ENCODE measurements at places on chromosomes 11 and 22. TPM values are rescaled to one million over a fixed set of nuclear protein-coding genes. Genes with fewer than 3 reads are reported as not detected.
A peak's percentile ranks its signal among the peaks of the same experiment; 100 is the strongest.

DNA sequence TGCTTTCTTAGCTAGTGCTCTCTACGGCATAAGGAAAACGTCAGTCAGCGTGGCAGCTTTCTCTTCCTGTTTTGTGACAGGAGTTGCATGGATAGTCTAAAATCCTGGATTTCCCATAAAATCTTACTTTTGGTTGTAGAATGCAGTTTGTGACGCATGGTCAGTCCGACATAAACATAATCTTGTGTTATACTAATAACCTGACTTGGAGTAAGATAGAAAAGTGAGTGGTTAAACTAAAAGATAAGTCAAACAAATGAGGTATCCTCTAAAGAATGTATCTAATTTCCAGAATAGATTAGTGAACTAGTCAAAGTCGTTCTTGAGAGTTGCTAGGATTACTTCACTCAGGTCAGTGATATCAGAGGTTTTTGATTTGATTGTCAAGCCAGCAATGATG lies 157.6 kb downstream of the PGR start:
- DNase-seq: no peak

DNA sequence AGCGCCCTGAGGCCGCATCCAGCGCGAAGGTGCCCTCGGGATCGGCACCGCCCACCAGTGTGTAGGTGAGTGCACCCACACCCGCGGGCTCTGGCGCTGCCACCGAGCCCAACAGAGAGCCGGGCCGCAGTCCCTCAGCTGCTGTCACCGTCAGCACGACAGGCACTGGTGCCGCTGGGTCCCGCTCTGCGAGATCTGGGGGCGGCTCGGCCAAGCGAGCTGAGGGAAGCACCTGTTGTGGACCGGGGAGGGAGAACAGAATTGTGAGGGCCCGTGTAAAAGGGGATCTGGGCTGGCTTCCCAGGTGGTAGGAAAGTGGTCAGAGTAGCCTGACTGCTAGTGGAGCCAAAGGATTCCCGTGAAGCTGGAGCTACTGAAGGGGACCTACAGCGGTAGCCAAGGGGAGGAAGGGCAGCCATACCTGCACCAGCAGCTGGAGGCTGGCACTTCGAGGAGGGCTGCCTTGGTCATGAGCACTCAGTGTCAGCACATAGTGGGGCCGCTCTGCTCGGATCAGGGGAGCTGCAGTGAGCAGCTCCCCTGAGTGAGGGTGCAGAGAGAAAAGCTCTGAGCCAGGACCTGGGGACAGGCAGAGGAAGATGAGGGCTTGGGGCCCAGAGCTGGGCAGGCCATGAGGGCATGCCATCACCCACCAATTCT lies 11.5 kb upstream of the TPP1 start:
- no peak for DNase-seq

- no peak for DNase-seq
These were observed 55.0 kb downstream of the AP2A2 start for GRCh38 chr11:980438-981357.

- peak; percentile 91 for DNase-seq
These were observed at the start of gene DMC1 for GRCh38 chr22:38569972-38570778. DMC1 (minus strand) TSS chr22:38570183; CDS start chr22:38568256, 1,927 bp downstream.

- no peak for DNase-seq
These were observed 15.0 kb upstream of the YWHAH start for GRCh38 chr22:31929167-31929930.

Gene RTN4RL2
- 0.03 TPM for total RNA-seq

DNA sequence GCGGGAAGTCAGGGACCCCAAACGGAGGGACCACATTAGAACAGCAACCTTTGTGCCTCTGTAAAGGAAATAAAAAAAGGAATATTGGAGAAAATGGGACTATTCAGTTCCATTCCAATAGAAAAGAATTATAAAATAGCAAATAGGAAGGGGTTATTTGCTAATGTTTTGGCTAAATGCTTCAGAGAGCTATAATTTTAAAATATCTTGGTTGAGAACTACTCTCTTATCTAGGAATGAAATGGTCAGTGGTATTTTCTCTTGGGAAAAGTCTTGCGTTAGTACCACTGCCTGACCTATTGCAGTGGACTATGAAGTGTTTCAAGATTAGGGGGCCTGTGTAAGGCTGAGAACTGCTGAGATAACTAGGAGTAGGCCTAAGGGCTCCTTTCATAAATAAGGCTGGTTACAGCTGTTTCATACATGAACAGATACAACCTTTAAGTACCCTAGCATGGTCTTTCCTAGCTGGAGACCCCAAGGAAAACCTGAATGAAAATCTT lies 6.9 kb upstream of the WEE1 start:
- no peak for DNase-seq

Gene SORL1
- 0.59 TPM for total RNA-seq

GRCh38 chr11:58887452-58887851 lies 42.9 kb upstream of the GLYATL2 start:
- no peak for DNase-seq

DNA sequence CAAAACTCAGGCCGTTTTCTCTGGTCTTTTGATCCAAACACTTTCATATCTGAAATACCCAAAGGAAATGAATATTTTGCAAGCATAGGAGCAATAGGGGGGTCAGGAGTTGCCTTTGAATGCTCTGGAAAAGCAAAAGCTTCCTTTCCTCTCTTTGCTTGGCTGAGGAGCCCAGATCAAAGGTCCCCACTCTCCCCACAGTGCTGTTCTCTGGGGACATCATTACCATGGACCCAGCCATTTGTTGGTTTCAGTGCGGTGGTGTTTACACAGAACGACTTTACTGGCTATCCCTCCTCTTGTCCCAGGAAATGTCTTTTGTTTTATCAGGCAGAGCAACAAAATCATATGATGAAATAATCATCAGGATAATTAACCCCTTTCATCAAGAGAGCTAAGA lies 1089.1 kb downstream of the TBC1D22A start:
- no peak for DNase-seq

Gene RAG1
- 0.10 TPM for total RNA-seq

Gene KREMEN1
- total RNA-seq: 2.4 TPM

DNA sequence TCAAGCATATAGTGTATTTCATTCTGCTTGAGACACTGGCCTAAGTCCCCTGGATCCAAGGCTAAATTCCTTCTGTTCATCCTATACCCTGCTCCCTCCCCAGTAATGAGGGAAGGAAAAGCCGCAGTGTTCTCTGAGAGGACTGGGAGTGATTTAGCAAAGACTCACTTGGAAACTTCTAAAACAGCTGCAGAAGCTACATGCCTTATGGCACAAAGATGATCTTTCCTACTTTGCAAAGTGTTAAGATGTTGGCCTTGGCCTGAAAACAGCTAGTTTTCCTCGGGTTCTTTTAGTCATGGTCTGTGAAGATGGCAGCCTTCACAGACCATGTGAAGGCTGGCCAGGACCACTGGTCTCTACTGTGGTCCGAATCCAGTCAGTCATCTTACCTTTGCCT lies 65.7 kb downstream of the ABTB2 start:
- DNase-seq: no peak

DNA sequence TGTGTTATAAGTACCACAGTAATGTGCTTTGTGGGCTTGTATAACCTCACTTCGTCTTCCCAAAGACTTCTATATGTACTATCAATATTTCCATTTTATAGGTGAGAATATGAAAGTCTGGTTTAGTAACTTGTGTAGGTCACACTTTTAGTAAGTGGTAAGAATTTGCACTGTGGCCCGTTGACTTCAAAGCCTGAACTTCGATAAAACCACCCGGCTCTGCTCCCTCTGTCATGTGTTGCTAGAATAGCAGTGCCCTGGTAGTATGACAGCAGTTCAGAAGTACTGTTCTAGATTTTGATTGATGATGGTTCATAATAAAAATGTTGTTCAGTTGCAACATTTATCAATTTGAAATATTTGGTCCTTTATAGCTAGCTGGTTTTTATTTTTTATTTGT lies 110.2 kb upstream of the SORL1-AS1 start:
- no peak for DNase-seq

DNA sequence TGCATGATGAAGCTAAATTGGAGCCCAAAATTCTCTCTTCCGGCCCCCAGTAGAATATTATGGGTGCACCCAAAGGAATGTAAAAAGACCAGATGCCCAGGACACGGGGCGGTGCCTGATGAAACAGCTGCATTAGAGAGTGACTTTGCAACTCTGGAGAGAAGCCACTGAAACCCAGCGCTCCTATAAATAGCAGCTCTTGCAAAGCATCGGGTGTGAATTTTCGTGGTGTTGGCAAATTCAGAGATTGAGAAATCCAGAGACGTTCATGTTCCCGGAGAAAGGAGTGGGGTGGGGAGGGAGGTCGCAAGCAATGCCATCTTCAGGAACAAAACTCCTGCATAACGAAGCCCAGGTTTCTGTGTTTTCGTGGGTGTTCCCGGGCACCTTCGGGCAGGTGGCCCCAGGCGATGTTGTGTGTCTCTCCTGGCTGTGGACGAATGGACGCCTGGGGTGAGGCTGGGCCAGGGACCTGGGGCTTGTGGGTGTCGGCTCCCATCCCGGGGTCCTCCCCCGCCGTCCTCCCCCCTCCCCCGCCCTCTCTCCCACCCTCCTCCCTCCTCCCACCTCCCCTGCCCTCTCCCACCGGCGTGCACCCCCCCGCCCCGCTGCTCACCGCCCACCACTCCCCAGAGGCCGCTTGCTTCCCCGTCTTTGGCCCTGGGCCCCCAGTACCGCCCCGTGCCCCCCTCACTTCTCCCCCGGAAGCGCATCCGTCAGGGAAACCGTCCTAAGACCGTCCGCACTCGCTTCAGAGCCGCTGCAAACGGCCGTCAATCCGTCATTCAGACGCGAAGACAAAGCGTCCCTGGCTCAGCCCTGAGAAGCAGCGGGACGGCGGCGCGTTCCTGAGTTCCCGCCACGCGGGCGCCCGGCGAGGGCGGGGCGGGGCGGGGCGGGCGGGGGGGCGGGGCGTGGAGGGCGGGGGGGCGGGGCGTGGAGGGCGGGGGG lies 26.7 kb upstream of the TOLLIP start:
- DNase-seq: peak; percentile 62

Gene NXPE4
- total RNA-seq: not detected

GRCh38 chr22:39348909-39349505 lies 784 bp upstream of the SYNGR1 start:
- no peak for DNase-seq

- no peak for DNase-seq
These were observed 54.6 kb upstream of the WNT7B start for GRCh38 chr22:46031557-46031956.

- no peak for DNase-seq
These were observed 73.8 kb upstream of the ARFGAP3 start for GRCh38 chr22:42930810-42931420.

Gene OR8G1
- total RNA-seq: not detected

Gene GGT5
- not detected for total RNA-seq

- no peak for DNase-seq
These were observed 31.8 kb downstream of the EIF3M start for GRCh38 chr11:32615422-32615821.

DNA sequence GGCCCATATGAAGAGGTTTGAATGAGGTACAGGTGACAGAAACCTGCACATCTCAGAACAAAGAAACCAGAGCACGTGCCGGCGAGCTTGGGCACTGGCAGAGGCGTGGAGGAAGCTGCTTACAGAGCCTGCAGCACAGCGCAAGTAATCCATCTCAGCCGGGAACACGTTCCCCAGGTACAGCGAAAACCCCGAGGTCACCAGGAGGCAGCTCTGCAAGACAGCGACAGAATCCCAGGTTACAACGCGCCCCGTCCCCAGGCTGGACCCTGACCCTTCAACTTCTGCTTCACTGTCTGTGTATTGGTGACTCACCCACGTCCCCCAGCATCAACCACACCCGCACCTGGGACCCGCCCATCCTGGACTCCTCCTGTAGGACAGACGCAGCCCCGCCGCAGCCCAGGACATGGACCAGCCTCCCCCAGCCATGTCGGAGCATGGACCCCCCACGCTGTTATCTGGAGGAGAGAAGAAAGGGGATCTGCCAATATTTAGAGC lies 2.2 kb downstream of the MLC1 start:
- DNase-seq: no peak

DNA sequence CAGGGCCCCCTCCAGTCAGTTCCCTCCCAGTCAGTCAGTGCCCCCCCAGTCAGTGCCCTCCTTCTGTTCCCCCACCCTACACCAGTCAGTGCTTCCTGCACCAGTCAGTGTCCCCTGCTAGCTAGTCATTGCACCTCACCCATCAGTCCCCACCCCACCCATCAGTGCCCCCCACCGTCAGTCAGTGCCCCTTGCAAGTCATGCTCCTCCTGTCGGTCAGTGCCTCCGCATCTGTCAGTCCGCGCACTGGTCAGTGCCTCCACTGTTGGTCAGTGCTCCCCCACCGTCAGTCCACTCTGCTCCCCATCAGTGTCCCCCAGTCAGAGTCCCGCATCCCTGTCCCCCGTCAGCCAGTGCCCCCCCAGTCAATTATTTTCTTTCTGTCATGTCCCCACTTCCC lies 3.3 kb downstream of the PPP6R2 start:
- no peak for DNase-seq

DNA sequence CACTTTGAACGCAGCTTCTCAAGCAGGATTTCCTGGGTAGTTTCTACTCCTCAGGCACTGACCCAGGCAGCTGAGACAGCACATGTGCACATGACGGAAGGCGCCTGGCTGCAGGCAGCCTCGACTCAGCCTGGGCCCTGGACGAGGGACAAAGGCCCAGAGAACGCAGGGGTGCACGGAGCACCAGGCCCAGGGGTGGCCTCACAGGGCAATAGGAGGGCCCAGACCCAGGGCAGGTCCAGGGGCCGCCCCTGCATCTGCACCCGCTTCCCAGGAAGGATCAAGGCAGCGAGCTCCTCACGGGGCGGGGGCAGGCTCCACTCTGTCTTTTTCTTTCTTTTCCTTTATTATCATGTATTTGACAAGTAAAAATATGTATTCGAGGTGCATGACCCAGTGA lies 208.4 kb downstream of the BRD1 start:
- DNase-seq: no peak

Data from MG63 (cell line).